ENCODE measurements at places on chromosomes 3 and 15. TPM values are rescaled to one million over a fixed set of nuclear protein-coding genes. Genes with fewer than 3 reads are reported as not detected.

The XYLB gene
- 20.1 TPM for total RNA-seq

DNA sequence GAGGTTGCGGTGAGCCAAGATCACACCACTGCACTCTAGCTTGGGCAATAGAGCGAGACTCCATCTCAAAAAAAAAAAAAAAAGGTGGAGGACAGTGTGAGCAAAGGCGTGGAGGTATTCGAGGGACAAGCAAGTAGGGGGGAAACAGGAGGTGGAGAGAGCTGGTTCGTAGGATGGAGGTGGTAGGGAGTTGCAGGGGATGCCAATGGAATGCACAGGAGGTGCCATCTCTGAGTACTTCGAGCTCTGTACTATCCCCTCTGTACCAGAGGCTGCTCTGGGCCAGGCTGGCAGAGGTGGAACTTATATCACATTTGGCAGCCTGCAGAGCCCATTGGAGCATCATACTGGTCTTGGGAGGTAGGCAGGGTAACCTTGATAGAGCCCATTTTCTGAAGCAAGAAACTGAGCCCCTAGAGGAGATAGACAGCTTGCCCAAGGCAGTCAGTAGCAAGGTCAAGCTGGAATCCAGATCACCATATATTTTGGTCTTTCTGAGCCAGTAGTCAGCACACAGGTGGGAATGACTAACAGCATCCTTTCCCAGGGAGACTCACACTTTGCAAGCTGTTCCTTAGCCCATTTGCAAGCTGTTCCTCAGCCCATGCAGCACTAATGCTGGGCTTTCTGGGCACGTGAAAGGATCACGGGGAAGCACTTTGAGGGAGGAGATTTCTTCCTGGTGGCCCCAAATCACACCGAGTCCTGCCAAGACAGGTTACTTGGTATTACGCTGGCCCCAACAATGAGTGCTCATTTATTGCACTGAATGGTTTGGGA lies 9.2 kb upstream of the CCDC33 start:
- no peak for DNase-seq

The SI gene
- total RNA-seq = 1.7 TPM

- no peak for DNase-seq
Observed at GRCh38 chr15:35013370-35013769, 25.3 kb upstream of the ZNF770 start.

DNA sequence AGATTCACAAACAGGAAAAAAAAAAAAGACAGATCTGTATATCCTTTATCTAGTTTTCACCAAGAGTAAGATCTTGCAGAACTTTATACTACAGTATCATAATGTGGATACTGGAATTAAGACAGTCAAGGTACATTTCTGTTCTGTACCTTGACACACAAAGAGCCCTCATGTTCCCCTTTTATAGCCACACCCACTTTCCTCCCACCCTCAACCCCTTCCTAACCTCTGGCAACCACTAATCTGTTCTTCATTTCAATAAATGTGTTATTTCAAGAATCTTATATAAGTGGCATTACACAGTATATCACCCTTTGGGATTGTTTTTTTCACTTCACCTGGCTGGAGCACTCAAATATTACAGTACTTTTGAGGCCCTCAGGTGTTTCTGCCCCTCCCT lies 3.6 kb upstream of the RAB6B start:
- DNase-seq = no peak

The KIF15 gene
- total RNA-seq = 22.4 TPM

DNA sequence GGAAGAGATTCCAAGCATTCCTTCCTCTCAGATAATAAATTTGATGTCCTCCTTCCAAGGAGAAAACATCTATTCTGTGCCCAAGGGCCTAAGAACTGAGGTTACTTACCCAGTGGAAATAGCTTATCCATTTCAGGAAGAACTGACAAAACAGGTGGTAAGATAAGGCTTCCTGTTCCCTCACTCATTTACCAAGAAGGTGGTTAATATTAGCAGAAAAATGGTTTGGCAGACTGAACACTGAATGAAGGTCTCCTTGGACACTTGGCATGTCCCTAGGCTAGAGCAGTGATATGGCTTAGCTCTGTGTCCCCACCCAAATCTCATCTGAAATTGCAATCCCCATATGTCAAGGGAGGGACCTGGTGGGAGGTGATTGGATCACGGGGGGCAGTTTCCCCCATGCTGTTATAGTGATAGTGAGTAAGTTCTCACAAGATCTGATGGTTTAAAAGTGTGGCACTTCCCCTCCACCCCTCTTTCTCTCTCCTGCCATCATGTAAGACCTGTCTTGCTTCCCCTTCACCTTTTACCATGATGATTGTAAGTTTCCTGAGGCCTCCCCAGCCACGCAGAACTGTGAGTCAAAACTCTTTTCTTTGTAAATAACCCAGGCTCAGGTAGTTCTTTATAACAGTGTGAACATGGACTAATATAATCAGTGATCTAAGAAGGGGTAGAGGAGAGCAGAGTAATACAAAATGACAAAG lies 127.4 kb downstream of the ST8SIA2 start:
- DNase-seq = no peak

The FBXW12 gene
- total RNA-seq = 1.7 TPM

The CX3CR1 gene
- total RNA-seq = 0.61 TPM

- DNase-seq = no peak
Observed at GRCh38 chr3:58242340-58242739, 4.7 kb downstream of the ABHD6 start.

GRCh38 chr15:62163397-62164013 lies 1.6 kb downstream of the C2CD4B start:
- no peak for DNase-seq

- DNase-seq = peak; percentile 29
Observed at GRCh38 chr15:70265466-70265978, 167.8 kb upstream of the TLE3 start.

The GOLGA8O gene
- total RNA-seq = not detected

DNA sequence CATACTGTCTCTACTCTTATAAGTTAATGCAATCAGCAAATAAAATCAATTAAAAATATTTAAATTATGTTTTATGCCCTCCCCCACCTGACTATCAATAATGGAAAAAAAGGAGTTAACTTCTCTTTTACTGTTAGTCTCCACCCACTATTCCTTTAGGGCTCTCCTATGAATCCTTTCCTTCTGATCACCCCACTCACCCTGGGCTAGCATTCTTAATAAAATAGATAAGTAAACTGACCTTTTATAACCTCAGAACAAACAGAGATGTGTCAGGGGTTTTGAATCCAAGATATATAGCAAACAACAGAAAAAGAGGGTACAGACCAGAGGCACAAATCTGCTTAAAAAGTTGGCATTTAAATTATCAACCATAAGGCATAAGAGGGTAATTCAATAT lies 116.1 kb upstream of the PLXND1 start:
- DNase-seq = no peak

DNA sequence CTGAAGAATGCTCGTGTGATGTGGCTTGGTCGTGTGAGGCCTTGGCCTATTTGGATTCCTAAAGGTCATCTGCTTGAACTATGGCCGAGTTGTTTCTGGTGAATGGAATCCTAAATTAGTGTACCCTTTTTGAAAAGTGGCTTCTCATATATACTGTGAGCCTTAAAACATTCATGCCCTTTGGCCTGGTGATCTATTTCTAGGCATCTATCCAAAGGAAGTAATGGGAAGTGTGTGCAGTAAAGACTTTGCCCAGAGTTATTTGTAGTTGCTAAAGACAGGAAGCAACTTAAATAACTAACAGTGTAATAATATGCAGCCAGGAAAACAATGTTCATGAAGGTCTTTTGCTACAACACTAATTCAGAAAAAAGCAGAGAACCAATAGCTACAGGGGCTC lies 3.0 kb downstream of the DGKG start:
- no peak for DNase-seq

DNA sequence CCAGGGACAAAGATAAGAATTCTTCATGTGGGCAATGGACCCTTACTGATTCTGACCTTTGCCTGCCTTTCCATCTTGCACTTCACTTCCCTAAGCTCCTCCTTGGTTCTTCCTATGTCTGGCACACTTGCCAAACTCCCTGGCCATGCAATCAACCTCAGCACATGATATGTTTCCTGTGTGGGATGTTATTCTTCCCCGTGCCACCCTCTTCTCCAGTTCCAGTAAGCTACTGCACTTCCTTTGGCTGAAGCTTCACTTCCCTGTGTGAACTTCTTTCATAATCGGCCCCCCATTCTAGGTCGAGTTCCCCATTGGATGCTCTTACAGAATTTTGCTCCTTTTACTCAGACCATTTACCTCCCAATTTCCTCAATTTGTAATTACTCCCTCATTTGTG lies 10.7 kb upstream of the TASOR start:
- no peak for DNase-seq

DNA sequence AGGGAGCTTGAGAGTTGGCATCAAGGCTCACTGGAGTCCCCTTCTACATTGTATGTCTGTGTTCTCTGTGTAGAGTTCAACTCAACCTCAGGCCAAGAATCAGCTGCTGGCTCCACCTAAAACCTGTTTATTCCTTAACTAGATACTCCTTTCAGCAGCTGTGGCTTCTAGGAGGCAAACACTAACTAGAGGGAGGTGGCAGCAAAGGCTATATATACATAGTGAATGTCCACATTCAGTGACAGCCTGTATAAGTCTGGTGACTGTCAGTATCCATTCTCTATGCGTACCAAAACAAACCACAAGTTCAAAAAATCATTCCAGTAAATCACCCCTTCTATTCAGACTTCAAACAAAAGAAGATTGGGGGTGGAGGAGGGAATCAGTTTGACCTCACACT lies 184.3 kb downstream of the CDIN1 start:
- no peak for DNase-seq

GRCh38 chr15:70801109-70801508 lies 37.8 kb upstream of the UACA start:
- DNase-seq = no peak

- peak; percentile 76 for DNase-seq
Observed at GRCh38 chr3:196142202-196142956, 60.5 kb upstream of the TFRC start.

The CPN2 gene
- not detected for total RNA-seq

The ZNF660 gene
- total RNA-seq = not detected

The LDHAL6B gene
- total RNA-seq = not detected

The CKMT1B gene
- 0.93 TPM for total RNA-seq

GRCh38 chr3:100500320-100500880 lies 8.0 kb downstream of the TMEM45A start:
- no peak for DNase-seq

GRCh38 chr3:63051920-63052319 lies 176.7 kb upstream of the CADPS start:
- DNase-seq = peak; percentile 1

The RCCD1 gene
- total RNA-seq = 26.1 TPM

The UROC1 gene
- total RNA-seq = not detected

- DNase-seq = no peak
Observed at GRCh38 chr3:99536555-99537314, 101.7 kb upstream of the COL8A1 start.

GRCh38 chr3:3573341-3573740 lies 225.9 kb upstream of the LRRN1 start:
- no peak for DNase-seq

GRCh38 chr3:27340534-27340933 lies 28.6 kb downstream of the NEK10 start:
- no peak for DNase-seq

- no peak for DNase-seq
Observed at GRCh38 chr3:141648055-141648910, 89.8 kb upstream of the RNF7 start.

- DNase-seq = no peak
Observed at GRCh38 chr3:8153800-8154199, 347.8 kb upstream of the LMCD1 start.

DNA sequence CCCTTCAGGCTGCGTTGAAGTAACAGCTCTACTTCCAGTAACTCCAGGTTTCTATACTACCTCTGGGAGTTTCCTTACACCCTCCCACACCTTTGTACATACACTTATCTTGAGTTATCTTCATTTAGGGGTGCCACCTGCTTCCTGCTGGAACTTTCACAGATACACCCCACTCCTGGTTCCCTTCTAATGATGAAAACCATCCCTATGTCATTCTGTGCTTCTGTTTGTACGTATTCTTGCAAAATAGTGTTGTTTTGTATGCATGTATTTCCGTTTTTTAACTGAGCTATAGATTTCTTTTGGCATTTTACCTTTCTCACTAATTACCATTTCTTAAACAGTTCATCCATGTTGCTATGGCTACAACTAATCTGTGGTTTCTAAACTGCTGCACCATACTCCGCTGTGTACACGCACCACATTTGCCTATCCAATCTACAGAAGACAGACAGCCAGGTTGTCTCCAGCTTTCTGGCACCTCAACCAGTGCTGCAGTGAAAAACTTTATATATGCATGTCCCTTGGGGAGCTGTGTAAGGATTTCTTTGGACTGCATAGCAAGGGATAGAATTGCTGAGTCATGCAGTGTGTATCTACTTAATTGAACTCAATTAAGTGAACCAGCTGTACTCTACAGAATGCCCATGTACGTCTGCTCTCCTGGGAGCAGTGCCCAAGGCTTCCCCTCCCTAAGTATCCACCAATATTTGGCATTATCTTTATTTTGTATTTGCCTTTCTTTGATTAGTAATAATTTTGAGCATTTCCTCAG lies 61.4 kb upstream of the ST8SIA2 start:
- DNase-seq = no peak

The HYAL3 gene
- 5.2 TPM for total RNA-seq

DNA sequence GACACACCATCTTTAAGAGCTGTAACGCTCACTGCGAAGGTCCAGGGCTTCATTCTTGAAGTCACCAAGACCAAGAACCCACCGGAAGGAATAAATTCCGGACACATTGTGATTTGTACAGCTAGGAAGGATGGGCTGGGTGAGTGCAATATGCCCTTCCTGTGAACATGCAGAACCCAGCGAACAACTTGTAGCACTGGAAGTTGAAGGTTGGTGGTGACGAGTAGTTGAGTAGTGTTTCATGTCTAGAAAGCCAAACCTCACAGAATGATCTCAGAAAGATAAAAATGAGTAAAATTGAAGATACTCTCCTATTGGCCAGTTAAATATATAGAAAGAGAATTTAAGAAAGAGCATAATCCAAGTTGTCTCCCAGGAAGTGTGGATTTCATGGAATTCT lies 462.2 kb upstream of the CFAP20DC start:
- DNase-seq = no peak

The C2CD4A gene
- total RNA-seq = 0.11 TPM

The GPR27 gene
- total RNA-seq = 0.39 TPM

GRCh38 chr15:20353966-20354883 lies 187.4 kb downstream of the GOLGA6L6 start:
- peak; percentile 47 for DNase-seq
